Spleen (tissue), 13 donors: ENCODE measurements at places on chromosomes 5 and 9.

GRCh38 chr9:93087971-93088655 is 7.9 kb upstream of the CARD19 start:
- H3K27me3 ChIP-seq: no peaks in the 10 kb centered on the region
- H3K4me1 ChIP-seq: peaks cover 31% of the 10 kb centered on the region
- DNase-seq: peak; percentile 47
- H3K36me3 ChIP-seq: peaks cover 25% of the 10 kb centered on the region

DNA sequence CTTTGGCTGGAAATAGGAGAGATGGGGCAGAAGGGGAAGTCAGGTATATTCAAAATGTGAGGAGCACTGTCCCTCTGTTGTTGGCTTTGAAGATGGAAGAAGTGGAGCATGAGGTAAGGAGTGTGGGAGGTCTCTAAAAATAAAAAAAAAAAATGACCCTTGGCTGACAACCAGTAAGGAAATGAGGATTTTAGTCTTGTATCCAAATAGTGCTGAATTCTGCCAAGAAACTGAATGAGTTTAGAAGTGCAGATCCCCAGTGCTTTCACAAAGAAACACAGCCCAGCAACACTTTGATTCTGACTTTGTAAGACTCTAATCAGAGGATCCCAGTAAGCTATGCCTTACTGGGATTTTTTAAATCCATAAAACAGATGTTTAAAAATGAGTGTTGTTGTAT is 367.9 kb downstream of the CYLC2 start:
- no peak overlapping the region for H3K27ac ChIP-seq
- H3K4me3 ChIP-seq: no peak overlapping the region
- H3K27me3 ChIP-seq: no peaks in the 10 kb centered on the region
- H3K36me3 ChIP-seq: no peaks in the 10 kb centered on the region
- no peak for DNase-seq

- no peaks in the 10 kb centered on the region for H3K4me1 ChIP-seq
- no peaks in the 10 kb centered on the region for H3K27me3 ChIP-seq
- no peak for DNase-seq
- H3K27ac ChIP-seq: no peak overlapping the region
- no peaks in the 10 kb centered on the region for H3K36me3 ChIP-seq
These were observed 86.4 kb downstream of the MSX2 start for GRCh38 chr5:174810796-174811195.

DNA sequence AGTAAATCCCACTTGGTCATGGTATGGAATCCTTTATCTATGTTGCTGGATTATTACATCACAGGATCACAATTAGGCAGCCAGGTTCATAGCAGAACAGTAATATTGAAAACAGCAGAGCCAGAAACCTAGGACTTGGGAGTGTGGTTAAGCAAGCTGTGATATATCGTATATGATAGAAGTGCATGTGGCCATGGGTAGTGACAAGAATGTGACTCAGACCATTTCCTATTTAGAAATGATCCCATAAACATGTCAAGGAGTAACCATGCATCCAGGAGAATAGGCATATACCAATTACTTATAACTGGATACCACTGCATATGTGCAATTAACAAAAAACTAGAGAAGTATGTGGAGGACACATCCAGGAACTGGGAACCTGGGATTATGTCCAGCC is 31.2 kb downstream of the AMBP start:
- peaks cover 47% of the 10 kb centered on the region for H3K36me3 ChIP-seq
- no peak overlapping the region for H3K4me3 ChIP-seq
- H3K27me3 ChIP-seq: no peaks in the 10 kb centered on the region
- no peak for DNase-seq
- no peak overlapping the region for H3K27ac ChIP-seq
- H3K4me1 ChIP-seq: no peaks in the 10 kb centered on the region

GRCh38 chr5:141363952-141364660 is at the start of gene PCDHGA5:
PCDHGA5 (plus strand) TSS chr5:141364162; CDS start chr5:141364331, 169 bp downstream.
- DNase-seq: no peak
- H3K27ac ChIP-seq: no peak within 1 kb of the TSS
- peaks cover 95% of the 10 kb centered on the region for H3K27me3 ChIP-seq

GRCh38 chr9:125436613-125437443 is 175.2 kb downstream of the GAPVD1 start:
- DNase-seq: no peak
- H3K36me3 ChIP-seq: peaks cover 25% of the 10 kb centered on the region
- H3K27me3 ChIP-seq: no peaks in the 10 kb centered on the region
- H3K4me3 ChIP-seq: no peak overlapping the region
- no peaks in the 10 kb centered on the region for H3K4me1 ChIP-seq

- no peak overlapping the region for H3K4me3 ChIP-seq
- H3K4me1 ChIP-seq: no peaks in the 10 kb centered on the region
- H3K27me3 ChIP-seq: no peaks in the 10 kb centered on the region
- no peak overlapping the region for H3K27ac ChIP-seq
- no peak for DNase-seq
These were observed 291.8 kb upstream of the DAB2 start for GRCh38 chr5:39716532-39717028.

GRCh38 chr5:90153031-90153430 is 256.5 kb downstream of the CETN3 start:
- H3K4me3 ChIP-seq: no peak overlapping the region
- H3K27ac ChIP-seq: no peak overlapping the region
- H3K4me1 ChIP-seq: no peaks in the 10 kb centered on the region
- H3K36me3 ChIP-seq: no peaks in the 10 kb centered on the region
